NCI-H2081 treated with DMSO at 0.1 percent for 48 hours (cell line): ENCODE measurements at places on chromosomes 1 and 21.

DNA sequence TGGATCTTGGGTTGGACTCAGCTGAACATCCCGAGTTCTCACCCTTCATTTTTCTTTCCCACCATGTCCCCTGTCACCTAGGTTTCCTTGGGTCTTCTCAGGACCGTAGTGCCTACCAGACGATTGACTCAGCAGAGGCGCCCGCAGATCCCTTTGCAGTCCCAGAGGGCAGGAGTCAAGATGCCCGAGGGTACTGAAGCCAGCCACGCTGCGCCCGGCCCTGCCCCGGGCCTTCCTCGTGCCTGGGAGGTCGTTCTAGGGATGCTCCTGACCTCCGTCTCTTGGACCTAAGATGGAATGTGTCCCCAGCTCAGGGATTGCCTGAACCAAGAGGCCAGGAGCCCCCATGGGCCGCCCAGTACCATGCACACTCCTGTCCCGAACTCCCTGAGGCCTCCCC lies 12.0 kb upstream of the C1orf167 start:
- DNase-seq: no peak

- no peak for DNase-seq
Observed at GRCh38 chr1:36177589-36178431, 21.9 kb downstream of the MAP7D1 start.

DNA sequence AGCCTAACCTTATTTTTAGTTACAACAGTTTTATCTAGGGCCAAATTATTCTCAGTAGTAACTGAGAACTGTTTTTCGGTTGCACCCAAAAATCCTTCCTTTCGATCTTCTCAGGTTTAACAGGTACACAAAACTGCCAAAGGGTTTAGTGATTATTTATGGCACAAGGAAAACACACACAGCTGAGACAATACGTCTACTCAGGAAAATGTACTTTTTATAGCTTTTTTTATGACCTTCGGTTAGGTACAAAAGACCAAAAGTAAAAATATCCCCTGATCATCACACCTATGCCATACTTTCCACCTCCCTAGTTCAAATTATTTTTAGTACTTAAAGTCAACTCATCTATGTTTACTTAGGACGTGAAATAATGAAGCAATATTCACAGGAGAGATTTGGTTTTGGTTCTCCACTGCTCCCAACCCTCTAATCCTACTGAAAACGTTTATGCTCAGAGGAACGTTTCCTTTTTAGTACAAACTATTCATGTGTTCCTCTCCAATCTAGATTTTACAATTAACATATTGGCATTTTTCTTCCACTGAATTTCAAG lies 48.7 kb downstream of the TTLL7 start:
- DNase-seq: peak; percentile 36

GRCh38 chr1:22101995-22102394 lies 40.9 kb downstream of the WNT4 start:
- no peak for DNase-seq

- DNase-seq: no peak
Observed at GRCh38 chr1:18032172-18032859, 75.3 kb upstream of the IGSF21 start.

GRCh38 chr1:23559985-23560741 lies 862 bp upstream of the ID3 start:
- DNase-seq: no peak

DNA sequence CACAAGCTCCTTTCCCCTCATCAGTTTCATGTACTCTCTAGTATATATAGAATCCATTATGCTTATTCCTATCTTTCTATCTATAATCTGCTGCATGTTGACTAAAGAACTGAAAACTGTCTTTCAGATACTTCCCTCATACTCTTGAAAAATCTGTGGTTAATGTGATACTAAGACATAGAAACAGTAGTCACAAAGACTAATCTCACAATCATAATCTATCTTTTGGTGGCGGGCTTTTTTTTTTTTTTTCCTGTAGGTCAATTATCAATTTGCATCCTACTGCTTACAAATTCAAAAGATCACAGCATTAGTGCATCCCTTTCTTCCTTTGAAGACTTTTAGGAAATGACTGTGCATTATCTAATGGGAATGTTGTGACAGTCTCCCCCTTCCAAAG lies 4.7 kb downstream of the UBR4 start:
- no peak for DNase-seq
